ENCODE measurements at places on chromosomes 4 and X.

GRCh38 chr4:107246761-107247160 is 210.6 kb upstream of the DKK2 start:
- no peak for DNase-seq

DNA sequence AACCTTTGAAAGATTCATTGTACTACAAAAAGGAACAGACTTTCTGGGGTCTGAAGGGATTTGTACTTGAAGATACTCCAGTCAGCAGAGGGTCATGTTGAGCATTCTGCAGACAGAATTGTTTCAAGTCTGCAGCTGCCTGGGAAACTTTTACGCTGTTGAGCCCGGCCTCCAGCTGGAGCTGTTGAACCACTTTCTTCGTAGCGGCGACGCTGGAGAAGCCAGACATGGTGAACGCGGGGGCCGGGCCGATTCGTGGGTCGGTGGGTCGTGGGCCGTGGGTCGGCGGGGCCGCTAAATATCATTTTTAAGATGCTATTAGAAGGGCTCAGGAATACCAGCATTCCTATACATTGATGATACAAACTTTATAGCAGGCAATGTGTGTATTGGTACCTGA is 12.0 kb upstream of the RTL9 start:
- DNase-seq, result no peak

DNA sequence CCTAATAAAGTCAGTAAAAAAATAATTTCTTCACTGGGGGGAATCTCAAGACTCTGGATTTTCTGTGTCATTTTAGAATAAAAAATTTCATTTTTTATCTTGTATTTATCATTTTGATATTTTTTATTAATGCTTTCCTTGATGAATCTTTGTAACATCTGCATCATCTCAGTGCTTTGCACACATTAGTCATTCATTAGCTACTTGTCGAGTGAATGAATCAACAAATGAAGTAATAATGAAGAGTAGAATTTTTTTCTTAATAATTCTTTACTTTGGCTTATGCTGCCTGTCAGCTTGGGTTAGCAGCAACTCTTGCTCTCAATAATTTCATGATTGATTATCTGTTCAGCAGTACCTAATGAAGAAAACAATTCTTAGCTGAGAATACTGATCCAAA is 530.8 kb downstream of the GRXCR1 start:
- no peak for DNase-seq

DNA sequence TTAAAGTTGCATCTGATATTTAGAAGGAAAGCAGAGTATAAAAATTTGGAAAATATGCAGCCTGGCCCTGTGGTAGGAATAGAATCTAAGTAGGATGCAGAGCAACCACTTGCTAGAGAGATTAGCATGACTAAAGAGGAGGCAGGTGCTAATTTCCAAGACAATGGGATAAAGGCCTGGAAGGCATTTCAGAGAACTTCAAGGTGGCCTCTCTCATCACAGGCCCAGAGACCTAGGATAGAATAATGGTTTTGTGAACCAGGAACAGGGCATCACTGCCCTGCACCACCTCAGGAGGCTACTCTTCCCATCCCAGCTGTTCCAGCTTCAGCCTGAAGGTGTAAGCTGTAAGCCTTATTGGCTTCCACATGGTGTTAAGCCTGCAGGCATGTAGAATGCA is 621.7 kb upstream of the HS3ST1 start:
- DNase-seq, result no peak

- no peak for DNase-seq
Measured at GRCh38 chr4:156414406-156414805, 460.7 kb upstream of the CTSO start.
